Vagina (tissue), 2 donors: ENCODE measurements at places on chromosomes 2 and 18. TPM values are rescaled to one million over a fixed set of nuclear protein-coding genes. Genes with fewer than 3 reads are reported as not detected.

Gene HTR2B
- 0.49 TPM for total RNA-seq

Gene TDRD15
- total RNA-seq: not detected

DNA sequence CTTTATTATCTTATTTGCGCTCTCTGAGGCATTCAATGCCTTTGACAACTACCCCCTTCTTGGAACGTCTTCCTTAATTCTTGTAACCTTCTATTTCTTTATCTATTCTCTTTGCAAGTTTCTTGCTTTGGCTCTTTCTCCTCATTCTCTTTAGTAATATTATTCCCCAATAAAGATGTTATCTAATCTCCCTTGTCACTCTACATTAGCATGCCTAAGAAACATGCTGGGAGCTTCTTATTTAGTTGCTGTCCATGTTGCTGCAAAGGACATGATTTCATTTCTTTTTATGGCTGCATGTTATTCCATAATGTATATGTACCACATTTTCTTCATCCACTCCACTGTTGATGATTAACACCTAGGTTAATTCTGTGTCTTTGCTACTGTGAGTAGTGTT lies 113.7 kb downstream of the RDH14 start:
- peaks cover 8% of the 10 kb centered on the region for H3K4me1 ChIP-seq
- no peak for DNase-seq

- H3K27me3 ChIP-seq: no peaks in the 10 kb centered on the region
- H3K27ac ChIP-seq: no peak overlapping the region
- no peaks in the 10 kb centered on the region for H3K4me1 ChIP-seq
- peak; percentile 79 for DNase-seq
- no peaks in the 10 kb centered on the region for H3K36me3 ChIP-seq
- no peak overlapping the region for H3K4me3 ChIP-seq
These were observed 35.6 kb downstream of the XDH start for GRCh38 chr2:31378791-31379501.

DNA sequence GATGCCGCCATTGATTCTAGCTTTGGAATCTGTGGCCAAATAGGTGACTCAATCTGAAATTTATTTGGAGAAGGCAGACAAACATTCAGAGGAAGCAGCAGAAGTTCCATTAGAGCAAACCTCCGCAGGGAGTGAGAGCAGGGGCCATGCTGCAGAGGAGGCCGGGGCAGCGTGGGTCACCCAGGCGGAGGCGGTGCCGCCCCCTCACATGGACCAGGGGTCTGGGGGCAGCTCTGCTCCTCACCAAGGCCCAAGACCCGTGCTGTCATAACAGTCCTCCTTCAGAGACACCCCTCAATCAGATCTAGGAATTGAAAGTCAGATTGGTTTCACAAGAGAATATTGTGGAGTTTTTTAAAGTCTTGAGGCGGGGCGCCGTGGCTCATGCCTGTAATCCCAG lies 92.4 kb downstream of the GBX2 start:
- no peak overlapping the region for H3K4me3 ChIP-seq
- H3K36me3 ChIP-seq: no peaks in the 10 kb centered on the region
- peaks cover 18% of the 10 kb centered on the region for H3K4me1 ChIP-seq

DNA sequence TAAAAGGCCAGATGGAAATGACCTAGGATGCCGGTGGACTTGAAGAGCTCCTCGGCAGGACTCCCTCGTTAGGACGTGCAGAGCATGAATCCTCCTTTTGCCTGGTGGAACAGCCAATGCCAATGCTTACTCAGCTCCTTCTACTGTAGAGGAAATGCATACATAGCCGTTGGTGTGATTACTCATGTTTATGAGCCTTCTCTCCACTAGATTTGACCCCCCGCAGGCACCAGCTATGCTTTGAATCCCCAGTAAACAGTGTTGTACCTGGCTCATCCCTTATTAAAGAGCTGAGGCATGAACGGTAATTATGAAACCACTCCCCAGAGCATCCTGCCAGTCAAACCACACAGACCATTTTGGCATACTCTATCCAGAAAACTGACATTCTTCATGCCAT lies 172.8 kb downstream of the ANTXR1 start:
- H3K27ac ChIP-seq: peak overlapping the region; percentile 35
- no peak overlapping the region for H3K4me3 ChIP-seq
